IPS DF 6.9 (cell line): ENCODE measurements at places on chromosomes 3 and 15.

- H3K27ac ChIP-seq, result no peak overlapping the region
- no peaks in the 10 kb centered on the region for H3K4me1 ChIP-seq
- H3K27me3 ChIP-seq, result no peaks in the 10 kb centered on the region
- H3K4me3 ChIP-seq, result no peak overlapping the region
- no peaks in the 10 kb centered on the region for H3K36me3 ChIP-seq
Observed at GRCh38 chr3:147582642-147583041, 173.5 kb downstream of the ZIC1 start.

GRCh38 chr3:187706971-187707370 lies 4.6 kb upstream of the RTP2 start:
- no peaks in the 10 kb centered on the region for H3K4me1 ChIP-seq
- no peaks in the 10 kb centered on the region for H3K27me3 ChIP-seq
- DNase-seq, result no peak
- no peak overlapping the region for H3K4me3 ChIP-seq
- H3K27ac ChIP-seq, result no peak overlapping the region

- no peak overlapping the region for H3K27ac ChIP-seq
- no peak for DNase-seq
- H3K36me3 ChIP-seq, result no peaks in the 10 kb centered on the region
- no peaks in the 10 kb centered on the region for H3K27me3 ChIP-seq
Observed at GRCh38 chr3:132723024-132723950, 1.1 kb upstream of the NPHP3 start.

DNA sequence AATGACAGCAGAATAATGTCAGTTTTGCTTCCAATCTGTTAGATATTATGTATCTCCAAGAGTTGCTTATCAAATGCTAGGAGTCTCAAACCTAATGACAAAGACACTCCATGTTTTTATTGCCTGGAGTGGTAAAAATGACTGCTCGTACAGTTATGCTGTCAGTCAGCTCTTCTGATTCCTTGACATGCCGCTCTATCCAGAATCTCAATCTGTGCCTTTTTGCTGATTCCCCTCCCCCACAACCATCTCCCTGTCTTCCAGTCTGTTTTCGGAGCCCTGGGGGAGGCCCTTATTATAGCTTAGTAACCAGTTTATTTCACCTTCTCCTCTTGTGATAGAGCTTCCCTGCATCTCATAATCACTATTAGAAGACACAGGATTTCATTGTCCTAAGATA lies 2.6 kb downstream of the MKRN2 start:
- no peak overlapping the region for H3K27ac ChIP-seq
- no peaks in the 10 kb centered on the region for H3K36me3 ChIP-seq
- no peaks in the 10 kb centered on the region for H3K27me3 ChIP-seq
- peaks cover 1% of the 10 kb centered on the region; the same call in 1 of the 2 replicates for H3K4me1 ChIP-seq
- H3K4me3 ChIP-seq, result no peak overlapping the region

GRCh38 chr3:73072634-73073033 lies 11.2 kb downstream of the EBLN2 start:
- DNase-seq, result no peak
- H3K27ac ChIP-seq, result no peak overlapping the region
- no peak overlapping the region for H3K4me3 ChIP-seq
- H3K4me1 ChIP-seq, result peaks cover 2% of the 10 kb centered on the region; the same call in 1 of the 2 replicates
- H3K27me3 ChIP-seq, result no peaks in the 10 kb centered on the region

DNA sequence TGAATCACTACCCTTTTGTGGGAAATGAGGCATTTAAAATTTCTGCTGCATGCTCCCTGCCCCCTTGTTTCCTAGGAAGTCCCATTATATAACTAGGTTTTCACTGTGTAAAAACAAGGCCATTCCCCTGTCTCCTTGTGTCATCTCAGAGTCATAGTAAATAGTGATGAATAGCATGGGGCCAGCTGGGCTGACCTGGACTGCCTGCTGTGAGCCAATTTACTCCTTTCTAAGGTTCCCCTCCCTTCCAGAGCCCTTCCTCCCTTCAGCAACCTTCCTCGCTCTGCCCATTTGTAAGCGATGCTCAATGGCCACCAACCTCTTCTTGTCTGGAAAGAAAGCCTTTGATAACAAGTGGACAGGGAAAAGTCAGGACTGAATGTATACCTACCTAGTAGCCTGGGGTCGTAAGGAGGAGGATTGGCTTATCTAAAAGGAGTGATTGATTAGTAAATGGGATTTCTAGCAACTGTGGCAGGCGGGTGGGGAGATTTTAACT lies 11.7 kb downstream of the ITGA11 start:
- H3K4me1 ChIP-seq, result peaks cover 2% of the 10 kb centered on the region
- no peak overlapping the region for H3K4me3 ChIP-seq
- H3K27ac ChIP-seq, result no peak overlapping the region
- no peaks in the 10 kb centered on the region for H3K27me3 ChIP-seq
- H3K36me3 ChIP-seq, result no peaks in the 10 kb centered on the region
